ENCODE measurements at places on chromosomes 2 and 18.

- DNase-seq: no peak
Observed at GRCh38 chr2:59282374-59283057, 1041.4 kb upstream of the FANCL start.

DNA sequence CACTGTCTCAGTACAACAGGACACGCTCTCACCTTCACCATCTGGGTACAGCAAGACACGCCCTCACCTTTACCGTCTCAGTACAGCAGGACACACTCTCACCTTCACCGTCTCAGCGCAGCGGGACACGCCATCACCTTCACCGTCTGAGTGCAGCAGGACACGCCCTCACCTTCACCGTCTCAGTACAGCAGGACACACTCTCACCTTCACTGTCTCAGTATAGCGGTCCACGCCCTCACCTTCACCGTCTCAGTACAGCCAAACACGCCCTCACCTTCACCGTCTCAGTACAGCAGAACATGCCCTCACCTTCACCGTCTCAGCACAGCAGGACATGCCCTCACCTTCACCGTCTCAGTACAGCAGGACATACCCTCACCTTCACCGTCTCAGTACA, 109.9 kb upstream of the CTDP1 start:
- no peak for DNase-seq

GRCh38 chr2:138949517-138949916, 169.3 kb upstream of the NXPH2 start:
- DNase-seq: no peak

DNA sequence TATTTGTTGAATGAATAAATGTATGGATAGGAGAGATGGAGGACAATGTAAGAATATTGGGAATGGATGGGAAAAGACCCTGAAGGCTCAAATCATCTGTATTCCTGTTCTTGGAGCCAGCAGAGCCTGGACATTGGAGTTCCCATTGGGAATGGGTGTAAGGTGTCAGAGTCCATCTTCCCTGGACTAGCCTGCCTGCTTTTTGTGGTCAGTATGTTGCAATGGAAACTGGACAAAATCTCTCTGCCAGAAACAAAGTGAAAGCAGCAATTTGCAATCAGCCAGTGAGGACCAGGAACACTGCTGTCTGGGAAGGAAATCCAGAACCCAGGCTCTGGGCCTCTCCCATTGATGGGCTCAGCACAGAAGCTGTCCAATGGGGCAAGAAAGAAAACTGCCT, 83.5 kb upstream of the SKOR2 start:
- no peak for DNase-seq

GRCh38 chr18:12828116-12829051, 55.7 kb downstream of the PTPN2 start:
- no peak for DNase-seq

- DNase-seq: no peak
Observed at GRCh38 chr18:62596145-62597005, 73.5 kb downstream of the ZCCHC2 start.

DNA sequence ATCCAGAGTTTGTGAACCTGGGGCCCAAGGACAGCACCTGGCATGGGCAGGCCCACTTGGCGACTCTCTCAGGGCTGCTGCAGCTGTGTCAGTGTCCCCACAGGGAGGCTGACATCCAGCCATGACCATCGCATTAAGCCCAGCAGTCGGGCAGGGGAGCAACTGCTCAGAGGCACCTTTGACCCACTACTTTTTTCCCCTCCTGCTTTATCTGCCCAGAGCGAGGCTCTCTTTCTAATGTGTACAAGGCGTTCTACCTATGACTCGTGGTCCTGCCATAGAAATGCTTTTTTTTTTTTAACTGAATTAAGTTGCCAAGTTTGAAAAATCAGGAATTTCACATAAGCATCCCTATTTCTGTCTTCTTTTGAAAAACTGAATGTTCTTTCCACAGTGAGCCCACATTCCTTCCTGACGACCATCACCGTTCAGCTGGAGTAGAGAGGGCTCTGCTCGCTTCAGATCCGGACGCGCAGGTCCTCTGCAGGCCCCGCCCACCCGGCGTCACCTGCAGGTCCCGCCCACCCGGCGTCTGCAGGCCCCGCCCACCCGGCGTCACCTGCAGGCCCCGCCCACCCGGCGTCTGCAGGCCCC, 403 bp upstream of the CLUL1 start:
- DNase-seq: no peak

GRCh38 chr2:133092571-133092970, 422.6 kb upstream of the LYPD1 start:
- DNase-seq: no peak

- no peak for DNase-seq
Observed at GRCh38 chr18:23738575-23738974, 49.3 kb downstream of the LAMA3 start.

- DNase-seq: no peak
Observed at GRCh38 chr18:31686986-31687928, 2.9 kb upstream of the B4GALT6 start.

GRCh38 chr2:178029342-178029741, 43.2 kb downstream of the PDE11A start:
- no peak for DNase-seq

- DNase-seq: no peak
Observed at GRCh38 chr2:26333293-26333692, 12.7 kb upstream of the SELENOI start.

DNA sequence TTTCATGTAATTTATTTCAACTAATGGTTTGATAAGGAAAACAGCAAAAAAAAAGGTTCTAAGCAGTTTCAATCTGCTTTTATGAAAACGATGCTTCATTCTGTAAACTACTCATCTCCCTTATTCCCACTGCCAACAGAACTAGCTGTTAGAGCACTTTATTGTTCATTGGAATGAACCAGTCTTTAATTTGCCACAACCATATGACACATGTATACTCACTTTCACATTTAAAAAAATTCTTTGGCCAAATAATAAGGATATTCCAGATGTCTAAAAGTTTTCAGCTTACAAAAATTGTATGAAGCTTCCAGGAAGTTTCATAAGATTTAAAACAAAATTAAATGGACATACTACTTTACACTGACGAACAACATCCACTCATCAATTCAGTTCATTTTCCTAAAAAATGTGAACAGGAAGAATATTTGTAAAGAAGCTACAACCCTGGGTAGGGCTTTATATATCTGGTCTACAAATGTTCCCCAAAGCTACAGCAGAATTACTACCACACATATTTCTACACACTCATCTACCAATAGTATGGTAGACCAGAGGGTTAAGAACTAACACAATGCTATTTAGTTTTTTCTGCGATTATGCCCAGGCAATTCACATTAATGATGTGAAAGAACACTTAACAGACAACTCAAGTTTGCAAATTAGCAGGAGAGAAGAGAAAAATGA, 37.7 kb downstream of the ZNF521 start:
- DNase-seq: no peak

GRCh38 chr2:122863532-122863931, 1108.1 kb downstream of the TSN start:
- no peak for DNase-seq

- DNase-seq: no peak
Observed at GRCh38 chr2:179890666-179891065, 29.3 kb upstream of the ZNF385B start.

GRCh38 chr2:9010866-9011265, 7.4 kb upstream of the MBOAT2 start:
- DNase-seq: no peak

DNA sequence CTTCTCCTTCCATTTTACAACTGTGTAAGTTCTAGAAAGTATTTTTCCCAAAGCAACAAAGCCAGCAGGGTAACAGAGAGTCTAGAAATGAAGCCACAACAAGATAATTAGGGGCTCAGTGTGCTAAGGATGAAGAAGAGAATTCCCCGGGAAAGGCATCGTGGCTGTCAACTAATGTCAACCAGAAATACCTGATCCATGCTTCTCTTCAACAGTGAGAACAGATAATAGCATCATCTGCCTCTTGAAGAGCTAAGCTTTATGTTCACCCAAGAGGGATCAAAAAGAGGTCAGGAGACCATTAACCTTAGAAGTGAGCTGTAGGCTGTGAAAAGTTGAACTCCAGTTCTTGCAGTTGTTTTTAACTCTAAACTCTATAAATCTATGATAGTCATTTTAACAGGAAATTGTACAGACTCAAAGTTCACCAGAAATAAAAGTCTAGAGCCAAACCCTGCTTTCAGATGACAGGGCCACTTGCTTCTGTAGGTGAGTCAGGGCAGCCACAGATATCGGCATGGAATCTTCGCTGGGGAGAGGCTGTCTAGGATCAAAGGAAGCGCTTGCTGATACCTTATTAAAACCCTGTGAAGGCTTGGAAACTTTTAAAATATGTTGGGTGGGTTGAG, 540.7 kb upstream of the ID2 start:
- DNase-seq: no peak

DNA sequence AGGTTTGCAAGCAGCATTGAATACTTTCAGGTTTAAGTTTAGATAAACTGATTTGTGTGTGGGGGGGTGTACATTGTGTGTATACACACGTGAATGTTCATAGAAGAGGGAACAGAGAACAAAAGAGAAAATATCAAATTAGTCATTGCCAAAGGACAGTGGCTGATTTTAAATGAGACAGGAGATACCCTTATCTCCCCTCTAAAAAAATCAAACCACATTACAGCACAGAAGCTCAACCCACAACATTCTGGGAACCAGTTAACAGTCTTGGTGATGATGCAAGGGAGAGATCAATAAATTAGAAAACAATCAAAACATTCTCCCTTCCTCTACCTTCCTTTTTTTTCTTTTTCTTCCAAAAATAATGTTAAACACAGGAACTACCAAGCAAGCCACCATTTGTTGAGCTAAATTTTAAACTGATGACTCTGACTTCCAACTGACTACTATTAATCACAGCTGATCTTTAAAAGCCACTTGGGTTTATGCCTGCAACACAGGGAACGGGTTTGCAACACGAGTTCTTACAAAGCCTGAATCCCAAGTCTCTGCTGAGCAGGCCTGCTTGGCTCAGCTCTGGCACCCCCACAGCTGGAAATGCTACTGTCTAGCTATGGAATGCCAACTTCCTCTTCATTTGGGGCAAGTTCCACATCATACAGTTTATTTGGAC, 119.2 kb upstream of the ACVR1C start:
- no peak for DNase-seq

- no peak for DNase-seq
Observed at GRCh38 chr18:36341944-36342343, 44.4 kb downstream of the FHOD3 start.

- DNase-seq: no peak
Observed at GRCh38 chr2:37886745-37887144, 38.3 kb upstream of the RMDN2 start.

- DNase-seq: no peak
Observed at GRCh38 chr18:9563331-9563730, 51.0 kb downstream of the PPP4R1 start.

DNA sequence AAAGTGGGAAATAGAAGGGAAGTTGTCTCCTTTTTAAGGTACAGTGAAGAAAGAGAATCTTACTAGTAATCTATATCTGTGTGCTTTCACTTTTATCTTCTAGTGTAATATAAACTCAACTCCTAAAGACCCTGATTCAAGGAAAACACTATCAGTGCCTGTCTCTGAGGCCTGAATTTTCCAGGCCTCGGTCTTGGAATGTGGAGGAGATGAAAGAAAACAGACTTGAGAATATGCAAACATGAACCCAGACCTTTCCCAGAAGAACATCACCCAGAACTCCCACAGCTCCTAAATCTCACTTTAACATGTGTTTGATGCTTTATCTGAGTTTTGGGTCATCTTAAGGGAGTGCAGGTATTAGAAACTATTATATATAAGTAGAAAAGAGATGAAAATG, 51.8 kb downstream of the EPB41L5 start:
- no peak for DNase-seq

GRCh38 chr2:98882368-98882767, 53.7 kb downstream of the CRACDL start:
- DNase-seq: no peak

DNA sequence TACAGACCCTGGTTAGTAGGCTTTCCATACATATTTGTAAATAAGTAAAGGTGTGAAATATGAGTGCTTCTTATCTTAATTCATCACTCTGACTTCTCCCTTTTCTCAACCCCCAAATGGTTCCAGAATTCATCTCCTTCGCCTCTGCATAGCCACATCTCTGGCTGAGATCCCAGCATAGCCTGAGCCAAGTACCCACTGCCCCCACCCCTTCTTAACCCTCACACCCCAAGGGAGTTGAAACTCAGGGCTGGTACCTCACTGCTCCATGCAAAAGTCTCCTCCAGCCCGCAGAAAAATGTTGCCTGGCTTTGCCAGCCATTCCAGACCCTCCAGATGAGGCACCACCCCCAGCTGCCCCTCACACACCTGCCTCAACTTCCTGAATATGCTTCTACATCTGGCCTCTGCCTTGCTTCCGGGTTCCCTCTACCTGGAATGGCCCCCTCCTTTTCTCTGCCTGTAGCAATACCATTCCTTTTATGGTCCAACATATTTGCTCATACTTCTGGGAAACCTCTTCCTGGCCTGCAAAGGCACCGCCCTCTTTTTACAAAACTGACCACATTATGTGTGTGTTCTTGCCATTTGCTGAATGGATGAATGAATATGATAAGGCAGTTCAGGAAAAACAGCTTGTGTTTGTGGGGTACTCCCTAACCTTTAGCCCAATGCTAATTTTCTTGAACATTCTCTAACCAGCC, 112.8 kb downstream of the CELF4 start:
- DNase-seq: no peak

DNA sequence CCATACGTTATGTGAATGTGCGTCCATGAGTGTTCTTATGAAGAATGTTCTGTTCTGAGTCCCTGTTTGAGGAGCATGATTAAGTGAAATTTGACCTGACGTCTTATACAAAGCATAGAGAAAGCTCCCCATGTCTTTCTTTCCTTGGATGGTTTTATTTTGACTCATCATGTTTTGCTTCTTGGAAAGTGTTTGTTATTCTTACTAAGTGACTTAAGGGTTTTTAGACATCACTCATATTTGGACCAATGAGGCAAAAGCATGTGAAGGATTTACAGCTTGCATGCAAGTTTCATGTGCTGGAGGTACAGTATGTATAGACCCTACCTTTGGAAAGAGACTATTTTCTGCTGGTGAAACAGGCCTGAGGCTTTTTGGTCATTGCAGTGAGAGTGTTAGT, 33.5 kb upstream of the ZEB2 start:
- no peak for DNase-seq

GRCh38 chr2:234879671-234880455, 72.0 kb upstream of the SH3BP4 start:
- no peak for DNase-seq

DNA sequence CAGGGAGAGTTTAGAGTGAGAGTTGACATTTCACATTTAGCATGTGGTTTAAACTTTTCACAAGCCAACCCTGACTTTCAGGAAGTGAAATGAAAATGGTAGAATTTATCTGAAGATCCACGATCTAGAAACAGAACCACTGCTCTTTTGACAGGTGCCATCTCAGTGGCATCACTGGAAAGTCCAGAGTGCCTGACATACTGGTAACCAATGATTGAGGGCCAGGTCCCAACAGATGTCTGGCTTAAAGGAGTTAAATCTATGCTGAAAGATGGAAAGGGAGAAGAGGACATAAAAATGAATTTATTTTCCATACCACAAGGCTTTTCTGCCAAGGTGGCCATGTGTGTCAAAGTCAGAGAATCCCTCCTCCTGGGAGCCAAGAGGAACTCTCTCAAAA, 2.7 kb downstream of the IL36G start:
- DNase-seq: no peak
